ENCODE measurements at places on chromosomes 16 and 17. TPM values are rescaled to one million over a fixed set of nuclear protein-coding genes. Genes with fewer than 3 reads are reported as not detected.

- peaks cover 2% of the 10 kb centered on the region for H3K27me3 ChIP-seq
- H3K4me1 ChIP-seq, result no peaks in the 10 kb centered on the region
- H3K36me3 ChIP-seq, result no peaks in the 10 kb centered on the region
- no peak overlapping the region for H3K27ac ChIP-seq
- no peak for DNase-seq
- H3K4me3 ChIP-seq, result no peak overlapping the region
Observed at GRCh38 chr16:72224260-72224768, 52.4 kb upstream of the PMFBP1 start.

PROCA1 gene
- 1.8 TPM for polyA plus RNA-seq

GRCh38 chr16:4411684-4412083 lies 4.7 kb downstream of the CORO7 start:
- peaks cover 62% of the 10 kb centered on the region for H3K27me3 ChIP-seq
- H3K4me3 ChIP-seq, result no peak overlapping the region
- peaks cover 48% of the 10 kb centered on the region for H3K4me1 ChIP-seq
- no peak for DNase-seq
- peaks cover 6% of the 10 kb centered on the region for H3K36me3 ChIP-seq

- H3K27me3 ChIP-seq, result peaks cover 2% of the 10 kb centered on the region
- H3K4me3 ChIP-seq, result peak overlapping the region; percentile 87
- peak; percentile 82 for DNase-seq
- peak overlapping the region; percentile 100 for H3K27ac ChIP-seq
- H3K4me1 ChIP-seq, result peaks cover 73% of the 10 kb centered on the region
Observed at GRCh38 chr16:66516808-66517585, 32.9 kb downstream of the TK2 start.

DNA sequence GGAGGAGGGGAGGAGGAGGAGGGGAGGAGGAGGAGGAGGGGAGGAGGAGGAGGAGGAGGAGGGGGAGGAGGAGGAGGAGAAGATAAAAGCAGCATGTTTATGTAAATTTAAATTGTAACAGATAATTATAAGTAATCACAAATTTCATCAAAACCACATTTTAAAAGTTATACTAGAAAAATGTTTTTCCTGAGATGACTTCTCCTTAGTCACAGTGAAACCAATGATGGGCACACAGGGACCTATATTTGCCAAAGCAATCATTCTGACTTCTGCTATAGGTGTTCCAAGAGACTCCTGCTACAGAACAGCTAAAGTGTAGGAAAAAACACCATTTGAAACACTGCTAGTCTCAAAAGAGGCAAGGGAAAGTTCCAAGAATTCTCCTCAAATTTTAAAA lies 66.4 kb downstream of the CEP95 start:
- H3K27me3 ChIP-seq, result peaks cover 1% of the 10 kb centered on the region
- DNase-seq, result no peak
- H3K4me3 ChIP-seq, result no peak overlapping the region
- H3K27ac ChIP-seq, result no peak overlapping the region

CRYM gene
- polyA plus RNA-seq, result not detected

TEFM gene
- 14.2 TPM for polyA plus RNA-seq

DNA sequence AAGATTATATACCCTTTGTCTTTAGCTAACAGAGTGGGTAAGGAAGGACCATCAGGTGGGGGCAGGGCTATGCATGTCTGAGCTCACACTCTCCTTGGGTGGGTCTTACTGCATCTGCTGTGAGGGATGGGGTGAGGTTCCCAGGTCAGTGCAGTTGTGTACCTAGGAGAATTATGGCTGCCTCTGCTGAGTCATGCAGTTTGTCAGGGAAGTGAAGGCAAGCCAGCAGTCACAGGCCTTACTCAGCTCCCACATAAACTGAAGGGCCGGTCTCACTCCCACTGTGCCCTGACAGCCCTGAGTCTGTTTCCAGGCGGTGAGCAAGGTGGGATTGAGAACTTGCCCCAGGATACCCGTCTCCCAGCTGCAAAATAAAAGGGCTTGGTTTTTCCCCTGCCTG lies 328.6 kb downstream of the MAP2K6 start:
- DNase-seq, result no peak
- no peaks in the 10 kb centered on the region for H3K36me3 ChIP-seq
- H3K4me1 ChIP-seq, result no peaks in the 10 kb centered on the region
- H3K4me3 ChIP-seq, result no peak overlapping the region
- no peak overlapping the region for H3K27ac ChIP-seq

GRCh38 chr16:30600929-30601328 lies 9.3 kb downstream of the ZNF689 start:
- no peaks in the 10 kb centered on the region for H3K4me1 ChIP-seq
- no peak overlapping the region for H3K27ac ChIP-seq
- no peak overlapping the region for H3K4me3 ChIP-seq
- peaks cover 3% of the 10 kb centered on the region for H3K27me3 ChIP-seq

CHD9 gene
- polyA plus RNA-seq, result 68.6 TPM

CBX2 gene
- not detected for polyA plus RNA-seq

- H3K36me3 ChIP-seq, result no peaks in the 10 kb centered on the region
- no peak overlapping the region for H3K27ac ChIP-seq
- no peak overlapping the region for H3K4me3 ChIP-seq
- peaks cover 1% of the 10 kb centered on the region for H3K27me3 ChIP-seq
- peaks cover 11% of the 10 kb centered on the region for H3K4me1 ChIP-seq
- DNase-seq, result no peak
Observed at GRCh38 chr17:76992891-76993290, 124.7 kb downstream of the MGAT5B start.

DNA sequence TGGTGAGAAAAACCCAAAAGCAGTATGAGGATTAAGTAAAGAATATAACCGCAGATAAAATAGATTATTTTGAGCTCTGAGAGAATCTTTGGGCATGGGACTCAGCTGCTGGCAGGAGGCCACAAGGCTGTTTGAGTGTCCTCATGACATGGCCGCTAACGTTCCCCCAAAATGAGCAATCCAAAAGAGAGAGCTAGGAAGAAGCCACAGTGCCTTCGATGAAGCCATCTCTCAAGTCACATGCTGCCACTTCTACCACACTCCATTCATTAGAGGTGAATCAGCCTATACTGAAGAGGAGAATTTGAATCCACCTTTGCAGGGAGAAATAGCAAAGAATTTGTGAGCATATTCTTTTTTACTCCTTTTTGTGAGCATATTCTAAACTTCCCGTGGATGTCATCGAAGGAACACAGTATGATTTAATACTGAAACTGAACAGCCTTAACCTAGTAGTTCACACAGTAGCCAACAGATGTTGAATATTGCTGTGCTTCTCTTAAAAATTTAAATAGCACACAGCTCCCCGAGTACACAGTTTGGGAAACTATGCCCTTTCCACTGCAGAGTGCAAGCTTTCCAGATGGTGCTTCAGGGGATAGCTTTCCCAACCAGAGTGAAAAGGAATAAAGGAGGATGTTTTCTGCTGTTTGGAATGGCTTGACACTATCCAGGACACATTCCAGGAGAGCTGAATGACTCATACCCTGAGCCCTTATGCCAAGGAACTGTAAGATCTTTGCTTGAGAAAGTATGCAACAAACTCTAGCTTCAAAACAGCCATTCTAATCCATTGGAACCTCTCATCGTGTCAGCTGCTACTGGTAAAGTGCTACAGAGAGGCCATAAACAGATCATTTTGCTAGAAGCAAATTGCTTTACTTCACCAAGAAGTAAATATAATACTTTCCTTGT lies 33.9 kb downstream of the ANKFY1 start:
- H3K27ac ChIP-seq, result no peak overlapping the region
- no peaks in the 10 kb centered on the region for H3K27me3 ChIP-seq
- no peak for DNase-seq
- H3K4me3 ChIP-seq, result no peak overlapping the region
- peaks cover 6% of the 10 kb centered on the region for H3K36me3 ChIP-seq

GRCh38 chr17:82214012-82214628 lies 1.5 kb upstream of the CCDC57 start:
- peak overlapping the region; percentile 96 for H3K27ac ChIP-seq
- peaks cover 33% of the 10 kb centered on the region for H3K27me3 ChIP-seq
- no peak for DNase-seq
- peaks cover 61% of the 10 kb centered on the region for H3K4me1 ChIP-seq
- H3K4me3 ChIP-seq, result peak overlapping the region; percentile 60

- H3K4me1 ChIP-seq, result peaks cover 89% of the 10 kb centered on the region
- peak overlapping the region; percentile 2 for H3K27ac ChIP-seq
- peak overlapping the region; percentile 93 for H3K4me3 ChIP-seq
- DNase-seq, result no peak
Observed at GRCh38 chr17:7486181-7486580, 2.0 kb downstream of the POLR2A start.

CDC42EP4 gene
- polyA plus RNA-seq, result not detected

- H3K27ac ChIP-seq, result peak overlapping the region; percentile 40
- no peaks in the 10 kb centered on the region for H3K36me3 ChIP-seq
- peaks cover 42% of the 10 kb centered on the region for H3K4me1 ChIP-seq
- H3K27me3 ChIP-seq, result peaks cover 1% of the 10 kb centered on the region
- no peak for DNase-seq
- H3K4me3 ChIP-seq, result peak overlapping the region; percentile 26
Observed at GRCh38 chr16:16028311-16028999, 79.0 kb downstream of the ABCC1 start.

MYH1 gene
- not detected for polyA plus RNA-seq

DNA sequence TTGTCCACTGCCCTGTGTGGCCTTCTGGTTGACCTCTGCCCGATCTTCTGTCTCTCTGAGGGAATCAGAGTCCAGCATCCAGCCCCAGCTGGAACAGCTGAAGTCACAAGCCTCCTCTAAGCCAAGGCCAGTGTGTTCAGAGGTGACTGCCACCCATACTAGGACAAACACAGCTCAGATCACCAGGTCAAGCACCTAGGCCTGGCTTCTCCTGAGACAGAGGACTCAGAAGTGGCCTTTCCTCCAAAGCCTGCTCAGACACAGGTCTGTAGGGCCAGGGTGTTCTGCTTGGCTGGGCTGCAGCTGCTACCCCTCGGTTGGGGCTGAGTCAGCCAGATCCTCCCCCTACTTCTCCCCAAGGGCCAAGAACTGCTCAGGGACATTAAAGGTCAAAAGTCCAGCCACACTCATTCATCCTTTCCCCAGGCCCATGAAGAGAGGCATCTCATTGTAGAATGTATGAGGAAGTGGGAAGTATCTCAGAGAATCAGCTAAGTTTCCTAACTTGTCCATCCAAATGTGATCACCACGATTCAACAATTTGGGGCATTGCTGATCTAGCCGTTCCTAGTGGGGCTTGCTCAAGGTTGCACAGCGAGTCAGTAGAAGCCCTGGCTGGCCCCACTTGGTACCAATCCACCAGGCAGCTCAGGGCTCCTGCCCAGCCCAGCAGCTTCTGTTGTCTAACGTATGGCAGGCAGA lies 7.6 kb downstream of the SLC46A1 start:
- no peak overlapping the region for H3K4me3 ChIP-seq
- DNase-seq, result no peak
- peaks cover 2% of the 10 kb centered on the region for H3K27me3 ChIP-seq
- peaks cover 16% of the 10 kb centered on the region for H3K36me3 ChIP-seq
- peak overlapping the region; percentile 57 for H3K27ac ChIP-seq

SLC47A1 gene
- not detected for polyA plus RNA-seq

C16orf74 gene
- polyA plus RNA-seq, result 9.0 TPM

DNA sequence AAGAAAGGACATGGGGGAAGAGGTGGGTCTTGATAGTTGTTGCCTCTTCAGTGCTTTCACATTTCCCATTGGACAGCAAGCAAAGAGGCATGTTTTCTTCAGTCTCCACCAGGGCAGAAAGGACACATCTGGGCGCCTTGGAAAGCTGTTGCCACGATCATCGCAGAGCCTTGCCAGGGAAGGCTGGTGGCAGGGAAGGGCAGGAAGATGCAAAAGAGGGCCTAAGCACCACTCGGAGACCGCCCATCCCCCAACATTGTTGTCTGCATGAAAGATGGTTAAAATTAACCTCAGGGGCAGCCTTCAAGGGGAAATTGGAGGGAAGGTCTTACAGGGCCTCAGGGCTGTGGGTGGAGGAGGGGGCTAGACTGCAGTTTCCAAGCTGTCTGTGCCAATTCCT lies 114.2 kb downstream of the SOX9 start:
- H3K27ac ChIP-seq, result no peak overlapping the region
- H3K36me3 ChIP-seq, result peaks cover 3% of the 10 kb centered on the region
- H3K4me3 ChIP-seq, result no peak overlapping the region
- H3K4me1 ChIP-seq, result no peaks in the 10 kb centered on the region
- H3K27me3 ChIP-seq, result no peaks in the 10 kb centered on the region

ABCC6 gene
- 0.03 TPM for polyA plus RNA-seq

QRICH2 gene
- 0.28 TPM for polyA plus RNA-seq

GRCh38 chr16:2195322-2196161 lies 863 bp downstream of the CASKIN1 start:
- H3K27ac ChIP-seq, result no peak overlapping the region
- DNase-seq, result no peak
- no peaks in the 10 kb centered on the region for H3K36me3 ChIP-seq
- H3K4me1 ChIP-seq, result no peaks in the 10 kb centered on the region
- H3K27me3 ChIP-seq, result peaks cover 4% of the 10 kb centered on the region
- peak overlapping the region; percentile 21 for H3K4me3 ChIP-seq

GRCh38 chr17:13359774-13360173 lies 242.0 kb downstream of the HS3ST3A1 start:
- H3K27me3 ChIP-seq, result peaks cover 2% of the 10 kb centered on the region
- no peak for DNase-seq
- H3K4me3 ChIP-seq, result no peak overlapping the region
- H3K27ac ChIP-seq, result no peak overlapping the region
- no peaks in the 10 kb centered on the region for H3K36me3 ChIP-seq

KRT27 gene
- polyA plus RNA-seq, result not detected

MARVELD3 gene
- polyA plus RNA-seq, result not detected

DNA sequence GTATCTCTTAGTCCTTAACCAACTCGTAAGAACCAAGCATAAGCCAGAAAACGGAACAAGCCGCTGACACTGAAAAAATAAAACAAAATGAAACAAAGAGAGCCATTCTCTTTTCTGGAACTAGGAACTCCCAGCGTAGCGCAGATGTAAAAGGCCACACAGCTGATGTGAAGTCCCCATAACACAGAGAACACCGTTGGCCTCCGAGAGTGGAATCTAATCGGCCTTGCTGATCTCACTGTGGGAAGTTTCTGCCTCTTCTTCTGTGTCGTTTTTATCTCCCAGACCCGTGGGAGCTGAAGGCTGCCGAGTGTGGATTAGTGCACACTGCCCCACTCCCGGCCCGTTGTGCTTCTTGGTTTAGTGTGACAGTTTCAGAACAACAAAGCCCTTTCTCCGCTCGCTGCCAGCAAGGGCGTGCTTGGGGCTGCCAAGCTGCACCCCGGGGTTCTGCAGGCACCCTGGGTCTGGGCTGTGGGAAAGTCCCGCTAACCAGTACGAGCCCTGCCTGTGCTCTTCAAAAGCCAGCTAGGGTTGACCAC lies 21.7 kb downstream of the TTYH2 start:
- peaks cover 2% of the 10 kb centered on the region for H3K27me3 ChIP-seq
- no peaks in the 10 kb centered on the region for H3K36me3 ChIP-seq
- no peak overlapping the region for H3K27ac ChIP-seq
- DNase-seq, result no peak
- peak overlapping the region; percentile 5 for H3K4me3 ChIP-seq

HELZ gene
- 41.4 TPM for polyA plus RNA-seq

NDUFB10 gene
- polyA plus RNA-seq, result 201 TPM

CX3CL1 gene
- polyA plus RNA-seq, result not detected
